ENCODE measurements at places on chromosomes 2 and 18. TPM values are rescaled to one million over a fixed set of nuclear protein-coding genes. Genes with fewer than 3 reads are reported as not detected.

- H3K27ac ChIP-seq = no peak overlapping the region
- DNase-seq = no peak
- H3K4me1 ChIP-seq = no peaks in the 10 kb centered on the region
- H3K4me3 ChIP-seq = no peak overlapping the region
- H3K36me3 ChIP-seq = no peaks in the 10 kb centered on the region
Measured at GRCh38 chr2:98028101-98028561, 32.4 kb upstream of the TMEM131 start.

ENOSF1 gene
- total RNA-seq = 87.5 TPM

BCL2 gene
- total RNA-seq = 163 TPM

DNA sequence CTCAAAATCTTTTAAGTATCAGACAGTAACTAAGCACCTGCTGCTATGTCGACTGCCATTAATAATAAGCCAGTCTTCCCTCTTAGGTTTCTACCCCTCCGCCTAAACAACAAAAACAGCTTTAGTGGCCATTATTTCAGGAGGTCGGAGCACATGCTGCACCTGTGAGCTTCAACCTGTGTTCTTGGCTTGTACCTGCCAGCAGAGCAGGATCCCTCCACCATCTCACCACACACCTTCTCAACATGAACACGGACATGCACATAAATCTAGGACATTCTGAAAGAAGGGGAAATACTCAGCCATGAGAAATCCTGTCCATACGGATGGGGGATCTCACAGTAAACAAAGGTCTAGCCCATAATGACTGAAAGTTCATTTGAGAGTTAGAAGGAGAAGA, 3.7 kb downstream of the CYB5A start:
- H3K27me3 ChIP-seq = no peaks in the 10 kb centered on the region
- H3K4me3 ChIP-seq = no peak overlapping the region
- no peak overlapping the region for H3K27ac ChIP-seq
- H3K36me3 ChIP-seq = no peaks in the 10 kb centered on the region

GDF7 gene
- total RNA-seq = 0.15 TPM

UGT1A5 gene
- 1.8 TPM for total RNA-seq

DNA sequence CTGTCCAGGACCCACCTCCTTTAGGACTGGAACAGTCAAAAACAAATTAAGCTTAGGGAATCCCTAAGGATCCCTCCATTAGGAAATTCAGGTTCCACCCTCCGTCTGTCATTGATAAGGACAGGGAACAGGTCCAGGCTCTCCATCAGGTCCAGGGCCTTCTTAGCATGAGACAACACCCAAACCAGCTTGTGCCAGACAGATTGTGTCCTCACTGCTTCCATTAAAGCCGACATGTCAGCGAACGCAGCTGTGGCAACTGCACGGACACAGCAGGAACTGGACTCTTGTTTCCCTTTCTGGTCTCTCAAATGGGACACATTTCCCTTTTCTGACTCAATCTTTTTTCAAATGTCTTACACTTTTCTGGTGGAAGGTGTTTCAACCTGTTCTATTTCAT, 81.4 kb downstream of the BCL11A start:
- no peak overlapping the region for H3K4me3 ChIP-seq
- H3K4me1 ChIP-seq = peaks cover 9% of the 10 kb centered on the region
- H3K36me3 ChIP-seq = no peaks in the 10 kb centered on the region
- no peak for DNase-seq
- H3K27me3 ChIP-seq = no peaks in the 10 kb centered on the region
- H3K27ac ChIP-seq = no peak overlapping the region

- no peaks in the 10 kb centered on the region for H3K4me1 ChIP-seq
- H3K36me3 ChIP-seq = no peaks in the 10 kb centered on the region
- no peak overlapping the region for H3K4me3 ChIP-seq
- no peak for DNase-seq
Measured at GRCh38 chr18:4157352-4157751, 297.8 kb downstream of the DLGAP1 start.

- DNase-seq = peak; percentile 35
- no peaks in the 10 kb centered on the region for H3K36me3 ChIP-seq
- peaks cover 40% of the 10 kb centered on the region for H3K4me1 ChIP-seq
- H3K27ac ChIP-seq = peak overlapping the region; percentile 99
- H3K4me3 ChIP-seq = no peak overlapping the region
- no peaks in the 10 kb centered on the region for H3K27me3 ChIP-seq
Measured at GRCh38 chr2:38600242-38600891, 2.4 kb downstream of the HNRNPLL start.

- H3K27ac ChIP-seq = peak overlapping the region; percentile 69
- peaks cover 39% of the 10 kb centered on the region for H3K4me1 ChIP-seq
- H3K4me3 ChIP-seq = no peak overlapping the region
Measured at GRCh38 chr2:48728840-48729239, 26.7 kb downstream of the LHCGR start.

GRCh38 chr18:50090370-50091312, 104.3 kb downstream of the MYO5B start:
- peaks cover 18% of the 10 kb centered on the region for H3K4me1 ChIP-seq
- H3K4me3 ChIP-seq = no peak overlapping the region
- no peaks in the 10 kb centered on the region for H3K27me3 ChIP-seq
- no peak for DNase-seq

DNA sequence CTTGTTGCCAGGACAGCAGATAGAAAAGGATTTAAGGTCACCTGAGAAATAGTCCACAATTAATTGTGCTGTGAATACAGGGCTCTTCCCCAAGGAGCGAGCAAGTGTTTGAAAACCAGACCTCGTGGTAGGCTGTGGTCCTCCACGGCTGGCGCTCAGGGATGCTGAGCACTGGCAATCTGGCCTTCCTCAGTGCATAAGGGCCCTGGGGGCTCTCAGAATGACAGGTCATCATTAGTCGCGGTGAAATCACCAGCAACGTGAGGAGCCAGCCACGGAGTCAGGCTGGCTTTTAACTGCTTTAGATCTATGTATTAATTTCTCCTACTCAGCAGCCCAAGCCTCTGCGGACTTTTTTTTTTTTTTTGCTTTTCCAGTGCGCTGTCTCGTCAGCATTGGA, 148.5 kb downstream of the FHOD3 start:
- no peaks in the 10 kb centered on the region for H3K27me3 ChIP-seq
- DNase-seq = no peak
- no peak overlapping the region for H3K27ac ChIP-seq
- H3K36me3 ChIP-seq = no peaks in the 10 kb centered on the region
- H3K4me1 ChIP-seq = peaks cover 16% of the 10 kb centered on the region

DNA sequence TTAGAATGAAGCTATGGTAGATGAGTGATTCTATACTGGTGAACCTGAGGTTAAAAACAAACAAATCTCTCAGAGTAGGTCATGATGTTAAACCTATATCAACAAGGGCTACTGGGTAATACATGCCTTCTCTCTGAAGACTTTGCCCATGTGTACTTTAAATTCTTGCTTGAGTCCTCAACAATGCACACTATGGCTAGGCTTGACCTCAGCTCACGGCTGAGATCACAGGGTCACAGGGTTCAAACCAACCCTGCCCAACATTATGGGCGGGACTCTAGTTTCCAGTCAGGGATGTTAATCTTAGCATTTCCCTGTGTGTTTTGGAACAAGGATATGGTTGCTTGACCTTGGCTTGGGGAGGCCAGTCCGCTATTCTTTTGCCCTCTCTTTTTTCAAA, 7.7 kb downstream of the CD28 start:
- no peak for DNase-seq
- H3K27me3 ChIP-seq = no peaks in the 10 kb centered on the region
- no peak overlapping the region for H3K27ac ChIP-seq
- H3K4me1 ChIP-seq = peaks cover 3% of the 10 kb centered on the region

DNA sequence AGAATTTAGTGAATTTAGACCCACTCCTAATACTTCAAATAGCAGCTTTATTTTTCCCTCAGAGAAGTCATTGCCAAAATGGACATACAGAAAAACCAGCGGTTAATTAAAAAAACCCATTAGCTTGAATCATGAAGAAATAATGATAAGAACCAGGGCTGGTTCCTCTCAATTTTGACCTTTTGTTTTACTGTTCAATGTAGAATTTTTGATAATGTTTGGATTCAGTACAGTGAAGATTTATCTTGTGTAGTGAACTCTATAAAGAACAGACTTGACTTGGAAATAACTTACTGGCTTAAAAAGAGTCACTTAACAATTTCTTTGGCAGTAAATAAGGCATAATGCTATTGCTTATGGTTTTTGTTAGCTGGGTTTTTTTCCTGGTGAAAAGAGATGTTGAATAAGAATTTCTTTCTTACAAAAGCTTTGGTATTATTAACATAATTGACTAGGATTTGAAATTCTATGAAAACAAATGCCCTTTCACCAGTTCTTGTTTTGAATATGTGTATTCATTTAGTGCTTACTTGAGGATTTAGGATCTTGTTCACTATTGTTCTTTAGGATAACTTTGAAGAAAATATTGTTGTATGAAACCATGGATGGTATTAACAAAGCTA, 73.4 kb upstream of the ITPRID2 start:
- no peak for DNase-seq
- no peak overlapping the region for H3K4me3 ChIP-seq
- no peaks in the 10 kb centered on the region for H3K36me3 ChIP-seq
- no peaks in the 10 kb centered on the region for H3K27me3 ChIP-seq
- H3K4me1 ChIP-seq = no peaks in the 10 kb centered on the region
- no peak overlapping the region for H3K27ac ChIP-seq

GRCh38 chr2:144942516-144943256, 422.8 kb upstream of the ZEB2 start:
- H3K36me3 ChIP-seq = no peaks in the 10 kb centered on the region
- H3K27me3 ChIP-seq = no peaks in the 10 kb centered on the region
- no peaks in the 10 kb centered on the region for H3K4me1 ChIP-seq
- DNase-seq = no peak

GRCh38 chr2:94986392-94986963, 39.0 kb upstream of the MAL start:
- no peaks in the 10 kb centered on the region for H3K4me1 ChIP-seq
- no peak overlapping the region for H3K27ac ChIP-seq
- DNase-seq = peak; percentile 85

RNPEPL1 gene
- 41.8 TPM for total RNA-seq

- no peak overlapping the region for H3K4me3 ChIP-seq
- no peak overlapping the region for H3K27ac ChIP-seq
- H3K4me1 ChIP-seq = no peaks in the 10 kb centered on the region
- no peaks in the 10 kb centered on the region for H3K27me3 ChIP-seq
- H3K36me3 ChIP-seq = no peaks in the 10 kb centered on the region
- DNase-seq = no peak
Measured at GRCh38 chr2:204019572-204020501, 83.3 kb downstream of the ICOS start.

MSGN1 gene
- total RNA-seq = not detected

DNA sequence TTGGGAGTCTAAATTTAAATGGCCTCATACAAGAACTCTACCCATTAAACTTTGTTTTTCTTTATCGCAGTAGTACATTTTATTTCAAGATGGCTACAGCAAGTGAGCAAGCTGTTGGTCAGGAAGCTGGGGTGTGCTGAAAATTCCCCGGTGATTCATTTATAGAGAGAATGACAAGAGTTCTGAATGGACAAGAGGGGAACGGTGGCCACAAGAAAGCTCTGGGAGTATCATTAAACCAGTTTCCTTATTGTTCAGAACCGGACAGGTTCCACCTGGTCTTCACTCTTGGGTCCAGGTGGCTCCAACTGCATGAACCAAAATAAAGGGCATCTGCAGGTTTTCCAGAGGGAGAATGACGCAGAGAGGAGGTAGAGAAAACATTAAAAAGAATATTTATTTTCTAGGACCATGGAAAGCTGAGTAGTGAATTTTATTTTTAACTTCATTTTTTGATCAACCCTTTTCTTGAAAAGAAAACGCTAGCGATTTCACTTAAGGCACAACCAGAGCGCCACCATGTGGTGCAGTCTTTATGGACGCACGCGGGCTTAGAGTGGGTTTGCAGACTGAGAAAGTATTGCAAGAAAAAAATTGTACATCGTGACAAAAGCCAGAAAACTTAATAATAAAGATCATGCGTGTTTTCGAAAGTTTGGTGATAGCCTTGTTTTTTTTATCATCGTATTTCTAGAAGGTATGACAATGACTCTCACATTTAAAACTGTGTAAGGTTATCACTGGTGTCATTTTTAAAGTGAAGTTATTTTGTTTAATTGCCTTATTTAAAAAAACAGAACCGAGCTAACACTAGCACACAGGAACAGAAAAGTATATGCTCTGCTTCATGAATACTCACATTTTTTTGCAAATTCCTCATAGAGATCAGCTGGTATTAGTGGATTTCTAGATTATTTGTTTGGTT, 97.9 kb upstream of the NOL4 start:
- no peaks in the 10 kb centered on the region for H3K36me3 ChIP-seq

GRCh38 chr2:238226698-238227586, 12.9 kb downstream of the HES6 start:
- no peaks in the 10 kb centered on the region for H3K36me3 ChIP-seq
- DNase-seq = no peak
- peaks cover 11% of the 10 kb centered on the region for H3K4me1 ChIP-seq
- no peaks in the 10 kb centered on the region for H3K27me3 ChIP-seq

GRCh38 chr2:795531-796041, 118.4 kb upstream of the TMEM18 start:
- no peak overlapping the region for H3K4me3 ChIP-seq
- no peak overlapping the region for H3K27ac ChIP-seq
- H3K36me3 ChIP-seq = no peaks in the 10 kb centered on the region

SLC5A7 gene
- total RNA-seq = 0.78 TPM

DNA sequence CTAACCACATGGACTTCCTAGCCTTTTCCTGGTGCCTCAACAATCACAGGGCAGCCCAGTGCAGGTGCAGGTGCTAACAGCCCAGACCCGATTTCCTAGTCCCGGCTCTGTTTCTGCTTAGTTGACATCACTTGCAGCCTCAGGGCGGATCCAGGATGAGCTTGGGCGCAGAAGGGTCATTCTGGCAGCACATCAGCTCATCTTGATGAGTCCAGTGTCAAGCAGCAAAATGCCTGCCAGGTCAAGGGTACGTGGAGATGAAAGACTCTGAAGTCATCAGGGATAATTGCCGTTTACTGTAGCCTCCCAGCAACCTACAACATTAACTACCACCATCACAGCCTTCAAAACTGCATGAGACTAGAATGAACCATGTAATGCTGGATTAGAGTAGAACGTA, 39.4 kb upstream of the EFHD1 start:
- no peak for DNase-seq
- H3K36me3 ChIP-seq = no peaks in the 10 kb centered on the region
- no peak overlapping the region for H3K27ac ChIP-seq
- no peak overlapping the region for H3K4me3 ChIP-seq
- H3K27me3 ChIP-seq = no peaks in the 10 kb centered on the region

UGT1A1 gene
- total RNA-seq = 0.94 TPM

- no peaks in the 10 kb centered on the region for H3K27me3 ChIP-seq
- peaks cover 4% of the 10 kb centered on the region for H3K36me3 ChIP-seq
- DNase-seq = no peak
- peaks cover 6% of the 10 kb centered on the region for H3K4me1 ChIP-seq
- H3K27ac ChIP-seq = peak overlapping the region; percentile 69
Measured at GRCh38 chr2:111884592-111884964, 585 bp upstream of the ANAPC1 start.

DNA sequence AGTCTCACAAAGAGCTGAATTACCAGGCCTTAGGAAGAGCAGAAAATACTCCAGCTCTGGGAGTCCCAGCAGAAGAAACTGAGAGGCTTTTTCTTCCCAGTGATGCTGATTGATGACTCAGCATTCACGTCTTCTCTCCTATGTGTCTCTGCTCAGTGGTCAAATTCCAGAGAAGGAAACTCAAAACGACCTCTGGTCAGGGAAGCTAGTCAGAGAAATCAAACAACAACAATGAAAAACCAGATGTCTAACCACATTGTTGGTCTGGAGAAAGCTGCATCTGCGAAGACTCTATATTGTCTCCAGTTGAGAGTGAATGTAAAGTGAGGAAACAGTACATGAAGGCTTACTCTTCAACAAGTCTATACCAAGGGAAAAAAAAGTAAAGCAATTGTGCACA, 28.6 kb upstream of the CERS6 start:
- no peaks in the 10 kb centered on the region for H3K4me1 ChIP-seq
- no peak for DNase-seq
- H3K36me3 ChIP-seq = no peaks in the 10 kb centered on the region
- no peak overlapping the region for H3K4me3 ChIP-seq
- H3K27ac ChIP-seq = no peak overlapping the region
